ENCODE measurements at places on chromosomes 5 and 9. TPM values are rescaled to one million over a fixed set of nuclear protein-coding genes. Genes with fewer than 3 reads are reported as not detected.

The ROR2 gene
- total RNA-seq, result 28.4 TPM

The TAF11L10 gene
- not detected for total RNA-seq

The FGF1 gene
- total RNA-seq, result 2.3 TPM

The PITX1 gene
- total RNA-seq, result 0.97 TPM

The MGAT1 gene
- total RNA-seq, result 150 TPM

The ECM2 gene
- 46.1 TPM for total RNA-seq

The NUTM2G gene
- total RNA-seq, result not detected

The RALGPS1 gene
- total RNA-seq, result 7.8 TPM

The C5orf52 gene
- not detected for total RNA-seq

The TRPM3 gene
- total RNA-seq, result 0.90 TPM

The CDH9 gene
- total RNA-seq, result not detected

The SHB gene
- total RNA-seq, result 23.0 TPM

The DNAH5 gene
- total RNA-seq, result 0.57 TPM

The KIF20A gene
- total RNA-seq, result 0.52 TPM

The SLC23A1 gene
- total RNA-seq, result not detected

The ANKRD34B gene
- total RNA-seq, result not detected

Data from posterior vena cava (tissue), 2 donors.